Tibial nerve (tissue), 4 donors: ENCODE measurements at places on chromosomes 7 and 10. TPM values are rescaled to one million over a fixed set of nuclear protein-coding genes. Genes with fewer than 3 reads are reported as not detected.

Gene PAX4
- total RNA-seq, result not detected

Gene TEX36
- total RNA-seq, result not detected

Gene GPR15LG
- total RNA-seq, result not detected

DNA sequence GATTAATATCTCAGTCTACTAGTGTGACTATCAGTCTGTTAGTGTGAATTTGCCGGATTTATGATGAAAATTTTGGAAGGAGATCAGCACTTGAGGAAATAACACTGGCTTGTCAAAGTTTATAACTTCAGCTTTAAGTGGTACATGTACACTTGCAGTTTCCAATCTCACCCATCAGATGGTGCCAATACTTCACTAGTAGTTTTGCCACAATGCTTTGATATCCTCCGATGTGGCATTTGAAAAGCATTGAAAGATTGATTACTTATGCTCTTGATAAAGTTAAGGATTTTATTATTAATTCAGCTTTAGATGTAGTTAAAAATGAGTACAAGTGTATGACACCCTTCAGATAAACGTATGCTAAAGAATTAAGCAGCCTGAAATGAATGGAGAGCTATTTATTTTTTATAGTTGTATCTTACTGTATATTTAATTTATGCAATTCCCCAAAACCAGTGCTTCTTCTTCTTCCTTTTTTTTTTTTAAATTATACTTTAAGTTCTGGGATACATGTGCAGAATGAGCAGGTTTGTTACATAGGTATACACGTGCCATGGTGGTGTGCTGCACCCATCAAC is 98.2 kb downstream of the ANLN start:
- DNase-seq, result peak; percentile 52

DNA sequence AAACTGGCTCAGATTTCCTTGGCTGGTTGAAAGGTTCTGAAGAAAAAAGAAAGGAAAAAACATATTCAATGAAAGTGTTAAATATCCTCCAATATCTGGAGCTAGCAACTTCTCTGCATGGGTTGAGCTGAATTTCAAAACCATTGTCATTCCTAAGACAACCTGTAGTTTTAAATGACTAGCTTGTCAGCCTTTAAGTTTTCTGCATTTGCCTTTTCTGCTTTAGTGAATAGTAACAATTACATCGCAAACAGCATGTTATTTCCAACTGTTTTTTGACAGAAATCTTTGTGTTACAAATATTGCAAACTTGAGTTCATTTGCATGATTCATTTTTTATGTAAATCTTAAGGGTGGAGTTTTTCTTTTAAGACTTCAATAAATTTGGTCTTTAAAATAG is 852.3 kb upstream of the CELF2 start:
- DNase-seq, result no peak

DNA sequence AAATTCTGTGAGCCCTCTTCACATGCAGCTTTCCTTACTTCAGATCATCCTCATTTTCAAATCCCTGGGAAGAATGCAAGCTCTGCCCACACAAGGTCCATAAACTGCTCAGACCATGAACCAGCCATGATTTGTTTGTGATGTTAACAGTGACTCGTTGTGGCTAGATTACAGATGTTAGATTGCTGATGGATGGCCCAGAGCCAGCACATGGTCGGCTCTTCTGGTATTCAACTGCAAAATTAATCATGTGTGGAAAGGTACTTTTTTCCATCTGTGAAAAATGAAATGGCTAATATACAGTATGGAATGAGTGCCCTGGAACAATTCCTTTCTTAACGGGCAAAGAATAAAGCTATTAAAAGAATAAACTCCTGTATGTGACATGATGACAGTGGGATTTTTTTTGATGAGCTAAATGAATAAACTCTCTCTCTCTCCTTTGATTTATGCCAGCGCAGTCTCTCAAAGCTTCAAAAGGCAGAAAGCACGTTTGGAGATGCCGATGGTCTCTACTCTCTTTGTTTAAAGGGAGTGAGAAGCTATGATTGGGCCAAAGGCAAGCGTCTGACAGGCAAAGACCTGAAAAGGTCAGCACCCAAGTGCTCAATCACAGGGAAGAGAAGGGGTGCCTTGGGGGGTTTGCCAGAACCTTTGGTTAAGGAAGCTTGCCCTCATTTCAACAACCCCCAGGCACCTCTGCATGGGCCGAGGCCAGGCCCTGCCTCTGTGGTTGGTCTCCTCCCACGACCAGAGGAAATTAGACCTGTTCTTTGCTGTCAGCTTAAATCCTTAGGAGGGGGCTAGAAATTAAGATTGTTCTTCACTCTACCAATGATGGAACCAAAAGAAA is 444.0 kb upstream of the NFE2L3 start:
- no peak for DNase-seq

GRCh38 chr7:155811560-155811894 is 736 bp downstream of the SHH start:
- no peak for DNase-seq

- no peak for DNase-seq
Measured at GRCh38 chr7:155724327-155725005, 80.0 kb downstream of the RBM33 start.
